Liver (tissue), 10 donors: ENCODE measurements at places on chromosomes 11 and 22.

- DNase-seq, result no peak
Observed at GRCh38 chr11:112176077-112176476, 765 bp downstream of the BCO2 start.

- no peak for DNase-seq
Observed at GRCh38 chr11:12556788-12557384, 117.3 kb upstream of the TEAD1 start.

DNA sequence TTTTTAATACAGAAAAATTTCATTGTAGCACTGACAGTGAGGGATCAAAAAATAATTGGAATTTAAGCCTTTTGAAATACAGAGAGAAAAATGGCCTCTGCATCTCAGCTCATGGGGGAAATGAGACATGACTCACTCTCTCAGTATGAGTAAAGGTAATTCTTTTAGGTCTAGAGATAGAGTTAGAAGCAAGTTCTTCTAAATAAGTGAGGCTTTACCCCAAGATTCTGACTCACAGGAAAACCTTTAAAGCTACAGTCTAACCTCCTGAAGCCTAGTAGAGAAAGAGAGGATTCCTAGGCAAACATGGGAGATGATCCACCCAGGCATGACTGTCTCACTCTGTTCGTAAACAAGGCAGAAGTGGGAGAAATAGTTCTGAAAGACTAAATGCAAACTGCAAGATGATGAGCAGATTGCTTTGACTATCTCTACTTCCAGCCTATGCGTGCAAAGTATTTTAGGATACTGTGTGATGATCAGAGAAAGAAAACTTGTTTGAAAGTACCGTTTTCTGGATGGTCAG, 1003.3 kb upstream of the CCDC90B start:
- no peak for DNase-seq

GRCh38 chr22:41285441-41285819, 557 bp downstream of the RANGAP1 start:
- DNase-seq, result peak; percentile 68

- no peak for DNase-seq
Observed at GRCh38 chr11:14248580-14248981, 110.4 kb downstream of the RRAS2 start.

DNA sequence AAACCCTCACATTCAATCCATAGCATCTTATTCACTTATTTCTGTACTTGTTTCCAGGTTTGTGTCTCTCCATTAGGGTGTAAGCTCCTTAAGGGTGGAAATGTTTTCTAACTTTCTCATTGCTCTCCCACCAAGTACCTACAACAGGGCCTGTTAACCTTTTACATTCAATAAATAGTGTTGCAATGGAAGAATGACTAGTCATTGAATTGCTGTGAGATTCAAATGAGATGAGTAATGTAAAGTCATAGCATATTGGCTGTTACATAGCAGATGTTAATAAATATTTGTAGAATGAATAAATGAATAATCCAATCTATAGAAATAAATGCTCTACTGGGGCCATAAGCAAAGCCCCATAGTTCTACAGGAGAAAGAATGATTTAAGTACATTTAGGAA, 75.4 kb upstream of the DDI1 start:
- DNase-seq, result no peak

GRCh38 chr11:65211293-65212105, 29.8 kb downstream of the CAPN1 start:
- DNase-seq, result no peak

DNA sequence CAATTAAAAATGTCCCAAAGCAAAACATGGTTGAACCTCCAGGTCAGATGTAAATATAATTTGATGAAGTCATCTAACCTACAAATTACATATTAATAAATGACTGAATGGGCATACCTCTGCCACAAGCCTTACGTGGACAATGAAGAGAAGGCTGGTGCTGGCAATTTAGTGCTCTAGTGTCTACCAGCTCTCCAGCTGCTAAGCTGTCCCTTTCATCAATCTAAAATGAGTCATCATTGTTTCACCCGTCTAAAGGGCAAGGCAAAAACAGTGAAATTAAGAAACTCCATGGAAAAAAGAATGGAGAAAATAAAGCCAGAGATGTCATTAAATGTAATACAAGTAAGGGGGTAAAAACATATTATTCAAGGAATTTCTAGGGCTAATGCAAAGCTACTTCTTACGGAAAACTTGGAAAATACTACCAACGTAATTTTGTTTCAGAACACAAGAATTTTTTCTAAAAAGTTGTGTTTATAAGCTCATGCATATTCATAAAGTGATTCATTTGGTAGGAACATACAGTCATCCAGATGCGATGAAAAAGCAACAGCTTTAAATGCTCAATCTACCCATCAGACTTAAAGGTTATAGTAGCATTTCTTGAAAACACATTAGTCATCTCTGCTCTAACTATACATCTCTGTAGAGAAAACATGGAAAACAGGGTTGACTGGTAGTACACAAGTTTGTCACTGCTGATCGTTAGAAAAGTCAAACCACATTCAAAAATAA, 71.5 kb downstream of the SIK3 start:
- DNase-seq, result no peak

- peak; percentile 98 for DNase-seq
Observed at GRCh38 chr22:31211862-31212730, at the start of gene LIMK2. TSS of gene LIMK2 (plus strand) at chr22:31212298. CDS start at chr22:31212409, 111 bp downstream.

DNA sequence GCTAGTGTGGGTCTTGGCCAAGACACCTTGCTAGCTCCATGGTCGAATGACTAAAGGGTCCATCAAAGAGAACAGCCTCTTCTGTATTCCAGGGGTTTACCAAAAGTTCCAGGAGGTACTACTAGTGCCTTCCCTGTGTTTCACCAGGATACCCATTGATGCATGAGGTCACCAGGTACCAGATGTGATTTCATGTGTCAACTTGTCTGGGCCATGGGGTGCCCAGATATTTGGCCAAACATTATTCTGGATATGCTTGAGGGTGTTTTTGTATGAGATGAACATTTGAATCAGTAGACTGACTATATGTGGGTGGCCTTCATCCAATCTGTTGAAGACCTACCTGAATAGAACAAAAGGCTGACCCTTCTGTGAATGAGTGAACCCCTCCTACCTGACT, 92.8 kb downstream of the GALNT18 start:
- no peak for DNase-seq

DNA sequence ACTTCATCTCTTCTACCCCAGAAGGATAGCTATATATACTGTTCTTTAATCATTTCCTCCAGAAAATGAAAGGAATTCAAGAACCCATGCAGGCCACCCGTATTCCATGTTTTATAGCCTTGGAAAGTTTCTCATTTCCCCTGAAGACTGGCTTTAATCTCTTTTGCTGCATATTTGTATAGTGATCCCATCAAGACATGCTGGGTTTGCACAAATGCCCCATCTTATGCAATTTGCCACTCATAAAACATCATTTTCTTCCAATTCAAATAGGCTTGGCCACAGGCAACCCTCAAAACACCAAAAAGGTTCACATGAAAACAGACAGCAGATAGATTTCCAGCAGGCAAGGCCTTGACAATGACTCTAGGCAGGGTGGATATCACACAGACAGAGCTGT, 28.3 kb upstream of the APOA1 start:
- no peak for DNase-seq

DNA sequence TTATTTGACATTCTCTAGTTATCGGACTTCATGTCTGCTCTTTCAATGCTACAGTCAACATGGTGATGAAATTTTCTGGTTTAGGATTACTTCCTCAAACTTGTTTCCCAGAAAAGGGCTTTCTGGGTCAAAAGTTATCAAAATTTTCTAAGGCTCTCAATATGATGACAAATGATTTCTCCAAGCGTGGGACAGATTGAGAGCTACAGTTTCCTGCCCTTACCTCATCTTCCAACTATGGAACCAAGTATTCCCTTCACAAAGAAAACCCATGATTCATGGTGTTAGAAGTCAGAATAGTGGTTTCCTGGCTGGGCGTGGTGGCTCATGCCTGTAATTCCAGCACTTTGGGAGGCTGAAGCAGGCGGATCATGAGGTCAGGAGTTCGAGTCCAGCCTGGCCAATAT, 17.8 kb downstream of the MYO18B start:
- no peak for DNase-seq

DNA sequence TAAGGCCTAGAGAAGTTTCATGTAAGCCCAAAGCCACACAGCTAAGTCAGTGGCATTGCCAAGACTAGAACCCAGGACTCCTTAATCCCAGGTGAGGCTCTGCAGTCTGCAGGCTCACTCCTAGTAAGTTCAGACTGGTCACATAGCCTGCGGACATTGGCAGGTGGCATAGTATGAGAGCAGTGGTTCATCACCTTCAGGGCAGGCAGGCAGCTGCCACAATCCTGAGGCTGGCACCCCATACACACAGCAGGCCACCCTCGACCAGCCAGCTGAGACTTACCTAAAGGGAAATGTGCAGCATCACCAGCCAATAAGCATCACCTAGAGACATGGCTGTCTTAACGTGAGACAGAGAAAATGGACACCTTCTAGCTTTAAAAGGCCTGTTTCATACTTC, 231.6 kb upstream of the UBASH3B start:
- DNase-seq, result no peak

- no peak for DNase-seq
Observed at GRCh38 chr11:9203691-9204311, 61.3 kb downstream of the DENND5A start.
